Lung microvascular endothelial cell (primary cell): ENCODE measurements at places on chromosomes 12 and 14.
A peak's percentile ranks its signal among the peaks of the same experiment; 100 is the strongest.

GRCh38 chr14:50000380-50001150 is 107.7 kb downstream of the ARF6 start:
- peak; percentile 59 for DNase-seq

DNA sequence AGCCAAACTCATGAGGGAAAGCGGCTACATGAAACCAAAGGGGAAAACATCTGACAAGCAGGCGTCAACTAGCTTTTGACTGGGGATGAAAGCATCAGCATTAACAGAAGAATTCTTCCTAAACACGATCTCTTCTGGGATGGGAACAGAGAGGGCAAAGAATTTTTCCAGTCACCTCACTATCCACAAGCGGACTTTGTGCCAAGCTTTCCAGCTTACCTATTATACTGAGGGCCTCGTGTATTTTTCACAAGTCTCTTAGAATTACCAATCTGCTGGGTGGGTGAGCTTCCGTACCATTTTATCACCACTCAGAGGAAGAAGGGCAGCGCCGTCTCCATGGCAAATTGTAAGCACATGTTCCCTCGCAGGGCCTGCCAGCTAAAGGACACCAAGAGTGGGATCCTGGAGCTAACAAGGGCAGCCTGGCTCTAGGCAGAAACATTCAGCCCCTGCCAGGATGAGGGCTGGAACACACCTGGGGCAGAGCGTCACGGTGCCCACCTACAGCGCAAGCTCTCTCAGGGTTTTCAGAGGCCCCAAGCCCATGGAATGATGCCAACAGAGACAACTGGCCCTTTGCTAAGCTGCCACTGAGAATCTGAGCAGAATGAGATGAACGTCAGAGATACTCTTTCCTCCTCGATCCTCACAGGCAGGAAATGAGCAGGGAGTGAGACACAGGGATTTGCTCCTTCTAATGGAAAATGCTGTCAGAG is 74.6 kb downstream of the CHGA start:
- DNase-seq = peak; percentile 38

- DNase-seq = peak; percentile 17
These were observed at the start of gene GLT8D2 for GRCh38 chr12:104049903-104050356. Gene GLT8D2 (minus strand): TSS chr12:104050187. CDS start chr12:104019648, 30,539 bp downstream.

DNA sequence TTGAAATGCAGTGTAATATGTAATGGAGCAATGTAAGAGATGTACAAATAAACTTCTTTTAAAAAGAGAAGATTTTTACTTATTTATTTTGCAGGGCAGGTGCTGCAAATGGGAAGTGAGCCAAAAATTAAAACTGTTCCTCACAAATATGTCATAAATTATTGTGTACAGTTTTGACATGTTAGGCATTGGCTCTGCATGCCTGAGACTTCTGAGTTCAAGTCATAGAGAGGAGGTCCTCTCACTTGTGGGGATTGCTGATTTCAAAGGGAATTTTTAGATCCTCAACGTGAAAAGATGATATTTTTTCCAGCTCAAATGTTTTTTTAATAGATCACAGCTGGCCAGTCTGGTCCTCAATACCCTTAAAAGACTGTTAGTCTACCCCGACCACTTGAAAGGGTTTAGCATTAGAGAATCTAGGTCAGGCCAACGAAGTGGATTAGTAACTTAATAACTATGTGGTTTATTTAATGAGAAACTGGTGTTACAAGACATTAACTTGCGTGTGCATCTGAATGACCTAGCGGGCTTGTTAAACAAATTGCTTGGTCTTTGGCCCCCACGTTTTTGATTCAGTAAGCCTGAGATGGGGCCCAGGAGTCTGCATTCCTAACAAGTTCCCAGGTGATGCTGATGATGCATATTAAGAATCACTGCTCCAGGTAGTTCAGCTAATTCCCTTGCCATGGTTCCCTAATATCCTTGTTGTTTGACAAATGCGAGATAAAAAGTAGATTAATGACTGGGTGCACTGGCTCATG is 30.9 kb upstream of the WDR89 start:
- DNase-seq = no peak

- DNase-seq = no peak
These were observed 37.5 kb upstream of the DAAM1 start for GRCh38 chr14:59150990-59151389.

- peak; percentile 71 for DNase-seq
These were observed 76.1 kb downstream of the TBC1D30 start for GRCh38 chr12:64900540-64900939.

DNA sequence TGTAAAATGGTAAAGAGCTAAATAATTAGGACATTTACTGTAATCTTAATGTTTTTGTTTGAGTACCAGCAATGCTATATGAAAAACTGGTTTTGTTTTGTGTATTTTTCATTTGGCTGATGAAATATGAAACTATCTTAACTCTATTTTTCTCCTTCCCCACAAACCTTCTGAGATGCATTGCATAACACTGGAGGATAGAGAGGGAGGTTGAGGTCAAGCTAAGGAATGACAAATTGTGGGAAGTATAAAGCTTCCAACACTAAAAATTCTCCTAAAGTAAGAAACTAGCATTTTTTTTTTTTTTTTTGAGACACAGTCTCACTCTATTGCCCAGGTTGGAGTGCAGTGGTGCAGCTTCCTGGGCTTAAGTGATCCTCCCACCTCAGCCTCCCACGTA is 31.5 kb upstream of the SRP54 start:
- no peak for DNase-seq

GRCh38 chr14:79660053-79660939 is 551.0 kb downstream of the DIO2 start:
- DNase-seq = no peak

DNA sequence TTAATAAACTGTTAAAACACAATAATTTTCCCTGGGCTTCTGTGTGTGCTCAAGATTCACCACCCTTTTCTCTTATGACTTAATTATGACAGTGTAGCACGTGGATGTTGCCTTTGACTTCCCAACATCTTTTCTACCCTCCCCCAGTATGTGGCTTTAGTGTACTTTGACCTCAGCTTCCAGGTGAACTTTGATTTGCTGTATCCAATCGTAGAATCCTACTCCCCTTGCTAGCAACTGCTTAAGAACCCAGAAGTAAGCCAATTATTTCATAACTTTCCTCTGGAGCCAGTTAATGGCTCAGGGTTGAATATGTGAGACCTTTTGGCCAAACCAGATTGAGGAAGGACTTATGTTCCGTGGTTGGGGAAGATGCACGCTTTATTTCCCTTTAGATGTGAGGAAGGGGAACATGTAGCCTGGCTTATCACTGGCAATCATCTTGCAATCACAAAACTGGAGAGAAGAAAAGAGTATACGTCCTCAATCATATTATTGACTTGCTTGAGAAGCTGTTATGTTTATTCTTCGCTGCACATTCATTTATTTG is 259.6 kb upstream of the ATP2B1 start:
- no peak for DNase-seq

GRCh38 chr14:65864984-65865383 is 452.5 kb downstream of the FUT8 start:
- no peak for DNase-seq

GRCh38 chr14:68616221-68616902 is 176.5 kb downstream of the ZFP36L1 start:
- peak; percentile 36 for DNase-seq
